ENCODE measurements at places on chromosomes 1 and 21.
A peak's percentile ranks its signal among the peaks of the same experiment; 100 is the strongest.

GRCh38 chr1:208807446-208808127 is 563.4 kb upstream of the PLXNA2 start:
- DNase-seq = no peak

DNA sequence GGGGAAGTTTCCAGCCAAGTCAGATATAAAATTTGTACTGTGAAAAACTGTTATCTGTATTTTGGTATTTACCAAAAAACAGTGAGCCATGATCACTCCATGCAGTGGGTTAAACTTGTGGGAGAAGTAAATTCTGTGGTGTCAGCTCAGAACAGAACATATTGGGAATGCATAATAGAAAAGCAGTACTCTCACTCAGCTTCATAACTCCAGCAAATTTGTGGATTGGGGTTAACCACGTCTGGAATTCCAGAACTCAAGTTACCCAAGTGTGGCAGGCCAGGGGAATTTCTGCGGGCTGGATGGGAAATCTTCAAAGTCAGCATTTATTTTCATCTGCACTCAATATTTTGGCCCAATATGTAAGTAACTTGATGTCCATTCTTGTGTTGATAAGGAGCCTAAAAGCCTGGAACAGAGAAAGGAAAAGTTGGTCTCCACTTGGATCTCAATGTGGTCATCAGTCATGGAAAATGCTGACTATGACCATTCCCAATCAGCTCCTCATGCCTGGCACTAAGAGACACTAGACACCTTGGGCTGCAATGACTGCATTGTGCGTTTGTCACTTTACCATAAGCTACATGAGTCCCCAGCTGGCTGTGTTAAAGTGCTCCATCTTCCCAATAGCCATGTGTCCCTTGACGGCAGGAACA is 39.1 kb upstream of the ENAH start:
- DNase-seq = no peak

- no peak for DNase-seq
These were observed 36.2 kb upstream of the PKN2 start for GRCh38 chr1:88647749-88648415.

- no peak for DNase-seq
These were observed 18.4 kb upstream of the FRRS1 start for GRCh38 chr1:99784809-99785255.

GRCh38 chr1:99788896-99789295 is 22.5 kb upstream of the FRRS1 start:
- DNase-seq = no peak

DNA sequence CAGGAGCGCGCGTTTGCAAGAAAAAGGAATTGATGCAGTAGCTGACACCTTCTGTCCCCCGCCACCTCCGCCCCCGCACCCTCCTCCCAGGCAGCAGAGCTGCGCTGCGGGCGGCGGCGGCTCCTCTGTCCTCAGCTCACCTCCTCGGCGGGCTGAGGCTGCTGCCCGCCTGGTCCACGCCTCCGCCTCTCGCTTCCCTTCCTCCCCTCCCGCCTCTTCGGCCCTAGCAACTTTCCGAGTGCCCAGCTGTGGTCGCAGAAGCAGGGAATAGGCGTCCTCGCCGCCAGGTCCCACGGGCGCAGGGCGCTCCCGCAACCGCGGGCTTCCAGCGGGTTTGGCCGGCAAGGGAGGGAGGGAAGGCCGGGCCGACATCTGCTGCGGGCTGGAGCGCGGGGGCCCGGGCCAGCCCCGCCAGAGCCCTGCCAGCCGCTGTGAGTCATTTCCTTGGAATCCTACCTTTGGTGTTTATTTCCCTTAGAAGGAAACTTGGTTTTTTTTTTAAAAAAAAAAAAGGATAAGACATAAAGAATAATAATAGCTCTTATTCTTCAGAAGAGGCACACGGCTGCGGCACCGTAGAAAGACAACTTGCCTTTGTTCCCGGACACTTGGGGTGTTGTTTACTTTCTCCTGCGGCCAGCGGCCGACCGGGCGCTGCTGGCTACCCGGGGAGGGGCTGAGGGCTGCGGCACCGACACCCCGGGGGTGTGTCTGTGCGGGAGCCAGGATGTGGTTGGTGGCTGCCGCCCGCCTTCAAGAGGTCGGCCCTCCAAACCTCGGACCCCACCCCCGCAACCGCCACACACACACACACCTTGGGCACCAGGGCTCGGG is 1.1 kb downstream of the SERTAD4 start:
- peak; percentile 35 for DNase-seq

GRCh38 chr1:27071049-27071416 is 58.4 kb upstream of the TENT5B start:
- no peak for DNase-seq

- no peak for DNase-seq
These were observed 3.4 kb downstream of the RUNX1 start for GRCh38 chr21:35045542-35046262.

GRCh38 chr1:75273110-75273509 is 138.9 kb downstream of the LHX8 start:
- no peak for DNase-seq

DNA sequence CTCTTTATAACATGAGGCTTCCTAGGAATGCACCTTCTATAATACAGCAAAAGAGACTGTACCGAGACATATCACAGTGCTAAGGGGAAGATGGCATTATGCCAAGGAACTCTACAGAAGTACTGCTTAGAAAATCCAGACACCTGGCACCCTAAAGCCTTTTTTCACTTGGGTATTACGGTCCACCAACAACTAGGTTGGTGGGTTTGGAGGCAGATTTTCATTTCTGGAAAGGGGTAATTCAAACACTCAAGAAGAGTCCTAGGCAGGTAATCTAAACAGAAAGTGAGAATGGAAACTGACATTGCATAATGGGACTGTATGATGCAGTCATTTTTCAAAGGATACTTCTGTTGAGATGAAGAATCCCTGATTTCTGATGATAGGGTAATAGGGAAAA is 19.6 kb downstream of the SCMH1 start:
- no peak for DNase-seq

DNA sequence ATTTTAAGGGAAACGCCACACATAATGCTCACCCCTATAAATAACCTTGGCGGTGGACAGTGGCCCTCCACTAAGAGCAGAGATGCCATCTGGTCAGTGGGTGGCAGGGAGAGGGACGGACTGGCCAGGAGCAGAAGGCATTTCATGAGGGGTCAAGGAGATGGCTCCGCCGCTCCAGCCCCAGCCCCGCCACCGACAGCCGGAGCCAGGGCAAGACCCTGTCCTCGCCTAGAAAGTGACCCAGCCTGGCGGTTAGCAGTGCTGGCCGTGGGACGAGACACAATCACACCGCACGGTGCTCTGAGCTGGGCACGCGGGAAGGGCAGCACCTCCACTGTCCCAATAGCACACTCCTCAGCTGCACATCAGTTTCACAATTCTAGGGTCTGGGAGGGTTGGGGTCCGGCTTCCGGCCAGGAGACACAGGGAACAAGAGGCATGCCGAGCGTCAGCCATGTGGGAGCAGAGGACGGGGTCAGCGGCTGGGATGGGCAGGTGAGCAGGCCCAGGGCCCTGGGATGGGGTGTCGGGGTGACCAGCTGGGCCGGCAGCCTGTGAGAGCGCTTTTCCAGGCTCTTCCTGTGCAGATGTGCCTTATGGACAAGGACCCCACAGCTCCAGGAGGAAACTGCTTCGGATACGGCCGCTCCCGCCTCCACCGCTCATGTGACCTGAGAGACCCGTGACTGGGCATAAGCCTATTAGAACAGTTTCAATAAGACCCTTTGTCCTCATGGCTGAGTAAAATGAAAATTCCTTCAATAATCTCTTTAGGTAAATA is 5.7 kb downstream of the SLC19A1 start:
- no peak for DNase-seq

GRCh38 chr1:206962272-206962671 is 8.0 kb downstream of the FCAMR start:
- DNase-seq = no peak

GRCh38 chr1:170149241-170149640 is 3.5 kb downstream of the NTMT2 start:
- DNase-seq = no peak

GRCh38 chr1:209899948-209900347 is 38.1 kb upstream of the SYT14 start:
- DNase-seq = peak; percentile 53

DNA sequence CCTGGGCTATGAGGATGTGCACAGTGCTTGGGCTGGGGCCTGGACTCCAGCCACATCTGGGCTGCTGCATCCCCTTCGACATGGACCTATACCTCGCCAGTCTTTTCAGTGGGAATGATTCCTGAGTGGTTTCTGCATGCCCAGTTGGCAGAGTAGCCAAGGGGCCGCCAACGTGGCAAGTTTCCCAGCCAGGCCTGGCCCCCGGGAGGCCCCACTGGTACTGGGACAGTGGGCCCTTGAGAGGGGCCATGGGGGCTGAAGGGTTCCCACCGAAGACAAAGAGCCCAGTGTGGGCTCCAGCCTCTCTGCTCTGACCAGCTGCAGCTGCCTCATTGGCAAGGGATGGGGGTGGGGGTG is 15.4 kb downstream of the RAP1GAP start:
- DNase-seq = no peak

DNA sequence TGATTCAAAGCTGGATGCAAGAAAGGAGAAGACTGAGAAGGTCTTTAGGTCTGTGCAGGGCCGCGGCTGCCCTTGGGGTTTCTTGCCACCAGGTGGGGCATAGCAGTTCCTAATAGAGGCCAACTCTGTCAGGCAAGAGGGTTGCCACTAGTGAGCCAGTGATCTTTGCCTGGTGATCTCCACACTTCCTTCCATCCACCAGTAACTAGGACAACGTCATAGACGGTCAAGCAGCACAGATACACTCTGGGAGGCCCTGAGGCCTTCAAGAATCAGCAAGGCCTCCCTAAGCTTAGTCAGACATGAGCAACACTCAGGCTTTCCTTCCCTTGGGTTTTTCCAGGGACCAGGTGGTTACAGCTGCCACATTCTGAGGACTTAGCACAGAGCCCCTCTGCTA is 32.9 kb upstream of the ATP2B4 start:
- DNase-seq = peak; percentile 71

Measured in HT-29 (cell line).